ENCODE measurements at places on chromosomes 7 and 10.

- no peak for DNase-seq
Observed at GRCh38 chr10:91690996-91691676, 58.3 kb upstream of the PPP1R3C start.

DNA sequence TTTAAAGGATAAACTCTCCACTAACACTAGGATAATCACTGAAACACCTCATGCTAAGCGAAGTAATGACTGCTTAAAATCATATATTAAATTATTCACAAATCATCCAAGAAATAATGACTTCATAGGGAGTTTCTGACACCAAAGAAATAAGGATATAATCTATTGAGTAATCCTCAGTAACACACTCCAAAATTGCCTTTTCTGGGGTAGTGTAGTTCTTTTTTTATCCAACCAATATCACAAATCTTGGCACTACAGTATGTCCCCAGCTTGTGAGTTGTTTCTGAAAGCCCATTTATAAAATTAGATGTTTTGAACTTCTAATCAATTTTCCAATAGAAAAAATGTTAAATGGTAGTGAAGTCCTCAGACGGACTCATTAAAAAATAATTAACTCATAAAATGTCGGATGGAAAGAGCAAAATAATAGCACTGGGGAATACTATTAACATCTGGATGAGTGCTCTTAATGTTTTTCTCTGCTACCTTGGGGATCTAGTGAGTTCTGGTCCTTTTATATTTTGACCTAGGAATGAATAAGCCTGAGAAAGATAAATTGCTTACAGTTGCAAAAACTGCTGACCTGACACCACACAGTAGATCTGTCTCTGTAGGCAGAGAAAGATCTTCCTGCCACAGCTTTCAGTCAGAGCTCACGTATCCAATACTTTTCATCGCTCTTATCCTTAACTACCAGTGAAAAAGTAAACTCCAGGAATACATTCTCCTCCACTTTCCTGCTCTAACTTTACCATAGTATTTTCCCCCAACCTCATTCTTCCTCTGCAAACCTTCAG, 618.5 kb upstream of the ANKRD30A start:
- no peak for DNase-seq

- no peak for DNase-seq
Observed at GRCh38 chr7:48091506-48092433, 2.7 kb downstream of the UPP1 start.

DNA sequence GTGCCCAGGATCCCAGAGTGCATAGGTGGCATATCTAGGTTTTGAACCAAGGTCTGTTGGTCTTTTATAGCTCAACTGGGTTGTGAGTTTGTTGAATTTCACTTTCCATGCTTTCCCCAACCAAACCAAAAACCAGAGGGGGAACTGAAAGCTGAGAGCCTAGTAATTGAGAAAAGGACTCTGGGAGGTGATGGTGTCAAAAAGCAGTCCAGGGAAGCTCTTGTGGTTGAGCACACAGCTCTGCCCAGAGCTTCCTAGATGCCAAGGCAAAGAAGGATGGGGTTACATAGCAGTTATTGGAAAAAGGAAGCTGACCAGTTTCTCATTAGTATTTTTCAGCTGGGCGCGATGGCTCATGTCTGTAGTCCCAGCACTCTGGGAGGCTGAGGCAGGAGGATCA, 9.9 kb downstream of the POR start:
- DNase-seq: no peak

DNA sequence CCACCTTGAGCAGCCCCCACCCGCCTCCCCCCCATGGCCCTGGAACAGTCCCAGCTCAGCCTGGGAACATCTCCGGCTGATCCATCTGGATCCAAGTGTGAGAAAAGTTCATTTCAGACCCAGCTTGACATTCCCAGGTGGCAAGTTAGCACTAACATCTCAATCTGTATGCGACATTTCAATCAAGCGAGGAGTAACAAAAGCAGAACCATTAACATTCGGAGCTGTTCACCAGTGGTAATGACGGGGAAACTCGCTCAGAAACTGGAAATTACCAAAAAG, 65.4 kb downstream of the PAX2 start:
- DNase-seq: no peak

DNA sequence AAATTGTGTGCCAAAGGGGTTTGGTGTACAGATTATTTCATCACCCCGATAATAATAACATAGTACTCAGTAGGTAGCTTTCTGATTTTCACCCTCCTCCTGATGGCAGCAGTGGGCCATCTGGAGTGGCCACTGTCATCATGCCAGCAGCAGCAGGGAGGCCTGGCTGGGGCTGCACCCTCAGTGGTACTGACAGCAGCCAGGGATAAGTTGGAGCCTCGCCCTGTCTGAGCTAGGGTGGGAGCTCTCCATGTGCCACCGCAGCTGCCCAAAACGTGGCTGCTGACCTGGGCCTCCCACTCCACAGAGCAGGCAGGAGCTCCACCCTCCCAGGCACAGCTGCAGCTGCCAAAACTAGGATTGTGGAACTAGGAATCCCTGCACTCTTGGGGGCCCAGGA, 700.8 kb upstream of the KCND2 start:
- no peak for DNase-seq

GRCh38 chr10:76990561-76990960, 647.0 kb downstream of the KCNMA1 start:
- no peak for DNase-seq

GRCh38 chr10:131195116-131195515, 116.4 kb downstream of the TCERG1L start:
- DNase-seq: no peak

- no peak for DNase-seq
Observed at GRCh38 chr7:77743518-77743917, 47.3 kb downstream of the RSBN1L start.

GRCh38 chr10:73810735-73811465, 498 bp downstream of the NDST2 start:
- DNase-seq: no peak

GRCh38 chr10:111017098-111017497, 59.7 kb upstream of the ADRA2A start:
- no peak for DNase-seq

GRCh38 chr7:18320971-18321567, 174.5 kb upstream of the HDAC9 start:
- no peak for DNase-seq

DNA sequence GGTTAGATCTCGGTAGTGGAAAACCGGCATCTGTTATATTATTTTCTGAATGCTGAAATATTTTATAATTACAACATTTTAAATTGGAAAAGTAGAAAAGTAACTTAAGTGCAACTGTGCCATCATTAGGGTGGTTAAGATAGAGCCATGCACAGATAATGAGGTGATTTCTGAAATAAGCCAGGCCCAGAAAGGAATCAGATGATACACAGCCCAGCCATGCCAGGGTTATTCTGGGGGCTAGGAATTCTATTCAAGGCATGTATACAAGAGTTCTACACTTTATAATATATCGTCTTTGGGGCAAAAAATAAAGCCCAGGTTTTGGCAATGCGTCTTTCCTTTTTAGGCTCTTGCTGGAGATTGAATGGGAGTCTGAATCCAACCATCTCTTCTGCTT, 128.7 kb downstream of the ITGB8 start:
- DNase-seq: no peak

DNA sequence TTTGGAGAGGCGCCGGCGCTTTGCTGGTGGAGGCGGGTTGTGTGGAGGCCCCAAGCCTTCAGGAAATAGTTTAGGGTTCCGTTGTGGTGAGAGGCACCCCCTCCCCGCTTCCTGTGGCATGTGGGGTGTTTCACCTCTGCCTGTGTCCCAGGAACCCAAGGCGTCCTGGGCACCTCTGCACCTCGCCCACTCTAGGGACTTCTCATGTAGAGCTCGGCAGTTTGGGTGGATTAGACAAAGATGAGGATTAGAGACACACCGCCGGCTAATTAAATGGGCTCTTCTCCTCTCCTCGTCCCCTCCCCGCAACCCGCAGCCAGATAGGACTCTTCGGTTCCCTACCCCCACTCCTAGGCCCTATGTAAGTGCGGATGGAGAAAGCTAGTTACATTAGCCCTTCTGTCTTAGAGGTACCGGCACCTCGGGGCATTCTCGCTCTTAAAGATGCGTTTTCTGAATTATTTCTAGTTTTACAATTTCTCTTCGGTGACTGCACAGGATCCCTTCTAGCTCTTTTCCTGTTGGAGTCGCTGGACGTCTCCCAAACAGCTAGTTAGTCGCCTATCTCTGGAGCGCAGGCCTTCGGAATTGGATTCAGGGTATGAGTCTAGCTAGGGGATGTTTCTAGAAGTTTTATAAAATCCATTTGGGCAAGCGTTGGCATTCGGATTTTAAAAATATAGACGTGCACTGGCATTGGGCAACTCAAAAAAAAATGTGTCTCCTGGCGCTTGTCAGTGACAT, 7.8 kb downstream of the PTF1A start:
- no peak for DNase-seq

GRCh38 chr10:6978187-6978627, 398.1 kb upstream of the PRKCQ start:
- no peak for DNase-seq

DNA sequence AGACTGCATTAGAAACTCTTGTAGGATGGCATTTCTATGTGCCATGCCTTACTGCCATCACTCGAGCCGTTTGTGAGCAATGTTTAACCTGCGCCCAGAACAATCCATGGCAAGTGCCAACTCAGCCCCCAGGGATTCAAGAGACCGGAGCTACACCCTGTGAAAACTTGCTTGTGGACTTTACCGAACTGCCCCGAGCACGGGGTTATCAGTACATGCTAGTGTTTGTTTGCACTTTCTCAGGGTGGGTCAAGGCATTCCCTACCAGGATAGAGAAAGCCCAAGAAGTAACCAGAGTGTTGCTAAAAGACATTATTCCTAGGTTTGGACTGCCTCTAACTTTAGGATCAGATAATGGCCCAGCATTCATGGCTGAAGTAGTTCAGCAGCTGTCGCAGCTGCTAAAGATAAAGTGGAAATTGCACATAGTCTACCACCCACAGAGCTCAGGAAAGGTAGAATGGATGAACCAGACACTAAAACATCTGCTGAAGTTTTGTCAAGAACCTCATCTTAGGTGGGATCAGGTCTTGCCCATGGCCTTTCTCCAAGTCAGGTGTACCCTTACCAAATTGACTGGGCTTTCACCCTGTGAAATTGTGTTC, 8.9 kb upstream of the CYREN start:
- DNase-seq: no peak

DNA sequence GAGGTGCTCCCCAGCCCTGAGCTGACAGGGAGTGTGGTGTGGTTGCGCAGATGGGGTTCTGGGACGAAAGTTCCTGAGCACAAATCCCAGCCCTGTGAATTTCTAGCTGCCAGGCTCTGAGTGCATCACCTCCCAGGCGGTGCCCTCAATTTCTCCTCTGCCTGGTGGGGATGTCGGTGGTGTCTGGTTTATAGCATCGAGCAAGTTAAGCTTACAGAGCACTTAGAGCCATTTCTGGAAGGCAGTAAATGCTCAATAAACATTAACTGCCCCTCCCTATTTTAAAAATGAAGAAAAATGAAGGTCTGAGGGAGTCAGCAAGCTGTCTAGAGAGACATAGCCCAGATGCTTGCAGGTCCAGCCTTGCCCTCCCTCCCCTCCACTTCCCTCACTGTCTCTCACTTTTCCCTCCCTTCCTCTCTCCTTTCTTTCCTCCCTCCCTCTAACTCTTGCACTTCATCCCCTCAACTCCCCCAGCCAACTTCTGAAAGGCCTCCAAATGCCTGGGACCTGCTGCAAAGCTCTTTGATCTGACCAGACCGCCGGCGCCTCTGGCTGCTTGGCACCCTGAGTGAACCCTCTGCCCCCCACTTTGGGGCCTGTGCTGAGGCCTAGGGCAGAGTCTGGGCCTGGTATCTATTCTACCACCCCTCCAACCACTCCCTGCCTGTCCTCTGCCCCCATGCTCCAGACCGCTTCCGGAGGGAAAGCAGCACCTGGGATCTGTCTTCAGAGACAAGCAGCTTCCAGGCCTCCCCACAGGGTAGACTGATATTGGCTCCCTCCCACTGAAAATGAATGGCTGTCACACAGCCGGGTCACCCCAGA, 438.3 kb downstream of the RPS24 start:
- no peak for DNase-seq

DNA sequence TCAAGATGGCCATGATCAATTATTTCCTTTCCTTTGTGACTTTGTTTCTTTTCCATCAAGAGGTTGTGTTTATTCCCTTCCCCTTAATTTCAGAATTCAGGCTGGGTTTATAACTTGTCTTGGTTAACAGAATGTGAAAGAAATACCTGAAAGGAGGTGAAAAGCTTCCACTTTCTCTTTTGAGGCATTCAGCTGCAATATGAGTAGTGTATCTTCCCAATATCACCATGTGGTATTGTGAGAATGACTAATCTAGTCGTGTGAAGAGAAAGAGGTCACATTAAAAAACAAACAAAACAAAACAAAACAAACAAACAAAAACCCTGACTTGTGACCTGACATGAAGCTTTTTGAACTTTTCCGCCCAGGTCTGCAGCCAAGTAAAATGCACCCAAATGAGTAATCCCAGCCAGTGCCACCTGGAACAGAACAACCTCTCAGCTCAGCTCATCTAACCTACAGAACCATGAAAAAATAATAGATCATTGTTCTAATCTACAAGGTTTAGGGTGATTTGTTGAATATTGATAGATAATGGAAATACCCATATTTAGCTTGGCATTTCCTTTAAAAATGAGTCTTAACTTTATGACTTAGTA, 70.8 kb upstream of the TEX47 start:
- no peak for DNase-seq

Measured in activated CD4-positive, alpha-beta T cell treated with anti-CD3 and anti-CD28 coated beads, Interleukin-2, amount 50 U/mL, for 24 hours (primary cell).